Effector memory CD8-positive, alpha-beta T cell (primary cell): ENCODE measurements at places on chromosomes 11 and 22.
A peak's percentile ranks its signal among the peaks of the same experiment; 100 is the strongest.

DNA sequence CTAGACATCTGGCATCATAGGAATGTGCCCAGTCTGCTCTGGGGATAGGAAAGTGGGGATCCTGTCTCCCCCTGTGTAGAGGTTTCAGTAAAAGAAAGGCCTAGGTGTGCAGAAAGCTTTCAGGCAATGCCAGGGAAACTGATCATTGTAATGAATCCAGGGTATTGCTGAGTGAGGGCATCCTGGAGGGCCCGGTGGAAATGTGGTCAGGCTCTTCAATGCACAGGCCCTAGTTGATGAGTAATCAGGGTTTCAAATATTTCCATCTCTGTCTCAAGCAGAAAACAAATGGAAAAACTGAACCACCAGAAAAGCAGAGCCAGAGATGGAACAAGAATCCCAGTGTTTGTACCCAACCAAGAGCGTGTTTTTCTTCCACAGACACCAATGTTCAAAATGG, 2.0 kb downstream of the CD3E start:
- H3K27ac ChIP-seq = peak overlapping the region; percentile 97
- no peaks in the 10 kb centered on the region for H3K27me3 ChIP-seq
- no peak for DNase-seq
- peaks cover 60% of the 10 kb centered on the region for H3K4me1 ChIP-seq
- peaks cover 54% of the 10 kb centered on the region for H3K36me3 ChIP-seq

DNA sequence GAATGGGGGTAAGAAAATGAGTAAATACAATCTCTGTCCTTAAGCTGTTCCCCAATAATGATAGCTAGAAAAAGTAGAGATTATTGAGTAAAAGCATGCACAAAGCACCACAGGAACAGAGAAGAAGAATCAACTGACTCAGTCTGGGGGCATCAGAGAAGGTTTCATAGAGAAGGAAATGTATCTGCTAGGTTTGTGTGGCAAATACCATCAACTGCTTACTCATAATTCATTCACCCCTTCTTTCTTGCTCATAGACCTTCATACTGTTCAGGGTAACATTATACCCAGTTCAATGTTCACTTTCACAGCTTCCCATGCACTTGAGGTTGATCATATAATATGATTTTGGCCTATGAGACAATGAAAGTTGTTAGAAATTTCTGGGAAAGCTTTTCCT, 85.2 kb upstream of the SCUBE2 start:
- no peak overlapping the region for H3K27ac ChIP-seq
- no peaks in the 10 kb centered on the region for H3K4me1 ChIP-seq

DNA sequence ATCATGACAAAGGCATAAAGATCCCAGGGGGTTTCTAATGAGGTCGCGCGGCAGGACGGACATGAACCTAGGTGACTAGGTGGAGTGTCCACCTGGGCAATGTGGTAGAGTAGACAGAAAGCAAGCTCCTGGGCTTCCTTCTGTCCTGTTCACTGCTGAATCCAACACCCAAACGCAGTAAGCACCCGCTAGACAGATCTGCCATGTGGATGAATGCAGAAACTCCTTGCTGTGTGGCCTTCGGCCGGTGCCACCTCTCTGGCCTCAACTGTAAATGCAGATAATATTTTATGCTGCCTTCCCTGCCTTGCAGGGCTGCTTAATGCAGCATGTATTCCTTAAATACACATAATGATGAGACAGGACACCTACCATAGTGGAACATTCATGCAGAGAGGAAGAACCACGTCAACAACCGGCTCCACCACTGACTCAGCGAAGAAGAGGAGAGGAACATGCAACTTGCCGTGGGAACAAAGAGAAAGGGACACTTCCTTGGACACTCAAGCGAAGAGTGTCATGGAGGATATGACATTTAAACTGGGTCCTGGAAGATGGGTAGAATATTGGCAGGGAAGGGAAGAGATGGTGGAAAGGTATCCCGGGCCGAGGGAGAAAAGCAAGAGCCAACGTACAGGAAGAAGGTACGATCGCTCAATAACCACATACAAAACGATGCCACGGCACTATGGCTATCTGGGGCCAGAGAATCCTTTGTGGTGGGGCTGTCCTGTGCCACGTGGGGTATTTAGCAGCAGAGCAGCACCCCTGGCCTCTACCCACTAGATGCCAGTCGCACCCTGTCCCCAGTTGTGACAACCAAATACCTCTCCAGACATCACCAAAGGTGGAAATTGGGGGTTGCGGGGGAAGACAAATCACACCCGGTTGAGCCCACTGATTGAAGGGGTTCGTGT, 30.8 kb downstream of the MYH9 start:
- H3K27ac ChIP-seq = peak overlapping the region; percentile 98
- H3K36me3 ChIP-seq = peaks cover 89% of the 10 kb centered on the region
- DNase-seq = peak; percentile 66
- peak overlapping the region; percentile 82 for H3K4me3 ChIP-seq

DNA sequence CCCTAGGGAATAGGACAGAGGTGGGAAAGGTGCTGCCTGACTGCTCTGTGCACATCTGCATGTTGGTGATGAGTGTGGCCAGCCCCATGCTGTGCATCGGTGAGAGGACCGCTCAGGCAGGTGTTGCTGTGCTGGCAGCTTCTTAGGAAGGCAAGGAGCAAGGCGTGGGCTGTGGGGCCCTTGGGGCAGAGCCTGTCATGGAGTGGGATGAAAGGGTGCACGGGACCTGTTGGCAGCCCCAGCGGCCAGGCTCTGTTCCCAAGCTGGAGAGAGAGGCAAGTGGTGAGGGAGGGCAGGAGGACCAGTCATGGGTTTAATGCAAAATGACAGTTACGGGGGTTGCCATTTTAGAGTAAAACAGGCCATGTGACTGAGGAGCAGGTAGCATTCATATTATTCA, 78.3 kb downstream of the ZBTB16 start:
- no peak for DNase-seq
- H3K4me1 ChIP-seq = peaks cover 54% of the 10 kb centered on the region
- no peaks in the 10 kb centered on the region for H3K27me3 ChIP-seq
- peak overlapping the region; percentile 90 for H3K27ac ChIP-seq
- H3K4me3 ChIP-seq = peak overlapping the region; percentile 59
- H3K36me3 ChIP-seq = peaks cover 12% of the 10 kb centered on the region

- H3K4me1 ChIP-seq = peaks cover 4% of the 10 kb centered on the region
- no peak overlapping the region for H3K27ac ChIP-seq
- H3K4me3 ChIP-seq = no peak overlapping the region
- H3K36me3 ChIP-seq = peaks cover 90% of the 10 kb centered on the region
Measured at GRCh38 chr11:64196626-64197025, 9.9 kb upstream of the FERMT3 start.

GRCh38 chr22:31343235-31344191, 2.6 kb downstream of the PATZ1 start:
- no peak for DNase-seq
- H3K36me3 ChIP-seq = peaks cover 45% of the 10 kb centered on the region
- H3K27me3 ChIP-seq = no peaks in the 10 kb centered on the region
- H3K27ac ChIP-seq = peak overlapping the region; percentile 91
- H3K4me1 ChIP-seq = peaks cover 67% of the 10 kb centered on the region

DNA sequence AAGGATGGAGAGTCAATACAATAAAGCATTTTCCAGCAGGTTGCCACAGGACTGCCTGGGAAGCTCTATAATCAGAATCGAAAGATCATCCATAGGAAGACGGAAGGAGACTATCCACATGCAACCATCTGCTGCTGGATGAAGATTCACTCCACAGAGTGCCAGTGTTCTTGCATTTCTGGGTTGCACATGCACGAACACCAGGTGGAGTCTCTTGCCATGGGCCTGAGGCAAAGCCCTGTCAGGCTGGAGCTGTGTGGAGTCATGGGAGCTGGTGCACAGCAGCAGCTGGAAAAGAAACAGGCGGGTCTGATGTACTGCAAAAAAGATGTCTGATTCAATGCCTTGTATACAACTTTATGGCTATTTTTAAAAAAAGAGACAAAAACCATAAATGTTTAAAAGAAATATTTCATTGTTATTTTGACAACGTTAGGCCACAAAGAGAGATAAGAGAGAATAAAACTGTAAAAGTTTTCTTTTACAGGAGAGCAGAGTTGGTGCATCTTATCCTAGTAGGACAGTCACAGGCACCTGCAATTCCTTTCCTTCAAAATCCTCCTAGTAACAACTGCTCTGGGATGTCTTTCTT, 12.9 kb upstream of the FAT3 start:
- H3K4me1 ChIP-seq = no peaks in the 10 kb centered on the region
- no peak overlapping the region for H3K27ac ChIP-seq
- no peaks in the 10 kb centered on the region for H3K27me3 ChIP-seq
- DNase-seq = no peak

DNA sequence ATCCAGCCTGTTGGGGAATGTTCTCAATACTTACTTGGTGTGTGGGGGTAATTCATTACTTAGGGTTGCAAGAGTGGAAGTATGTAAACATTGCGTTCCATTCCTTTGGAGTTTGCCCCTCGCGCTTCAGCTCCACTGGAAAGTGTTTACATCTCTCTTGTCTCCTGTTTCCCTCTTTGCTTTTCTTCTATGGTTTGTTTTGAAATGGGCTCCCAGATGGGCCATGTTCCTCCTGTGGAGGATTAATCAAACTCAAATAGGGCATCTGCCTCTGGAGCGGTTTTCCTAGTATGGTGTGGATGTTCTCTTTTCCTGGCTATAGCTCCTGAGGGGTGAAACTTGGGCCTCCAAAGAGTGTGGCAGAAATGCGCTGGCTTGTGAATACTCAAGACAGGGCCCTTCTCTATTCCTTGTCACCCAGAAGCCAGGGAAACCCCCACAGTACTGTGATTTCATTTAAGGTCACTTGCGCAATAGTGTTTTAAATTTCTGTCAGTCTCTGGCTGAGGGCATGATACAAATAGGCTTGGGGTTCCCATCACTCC, 51.9 kb downstream of the CD44 start:
- no peak for DNase-seq
- H3K27ac ChIP-seq = peak overlapping the region; percentile 67
- peaks cover 100% of the 10 kb centered on the region for H3K36me3 ChIP-seq

DNA sequence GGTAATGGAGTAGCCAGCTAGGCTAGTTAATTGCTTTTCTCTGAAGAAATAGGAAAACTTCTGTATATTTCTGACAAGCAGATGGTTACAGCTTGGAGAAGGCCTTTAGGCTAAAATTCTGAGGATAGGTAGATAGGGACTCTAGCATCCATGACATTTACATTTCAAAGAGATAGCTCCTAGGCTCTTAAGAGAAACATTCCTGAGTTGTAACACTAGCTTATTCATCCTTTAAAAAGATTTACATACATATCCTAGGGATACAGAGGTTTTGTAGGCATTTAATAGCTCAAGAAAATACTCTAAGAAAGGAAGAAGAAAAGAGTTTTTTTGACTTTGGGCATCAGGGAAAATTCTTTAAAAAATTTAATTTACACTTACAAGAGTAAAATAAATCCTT, 130.9 kb upstream of the CCDC179 start:
- no peaks in the 10 kb centered on the region for H3K4me1 ChIP-seq
- DNase-seq = no peak
- H3K4me3 ChIP-seq = no peak overlapping the region
- H3K36me3 ChIP-seq = no peaks in the 10 kb centered on the region
- H3K27ac ChIP-seq = no peak overlapping the region
- H3K27me3 ChIP-seq = no peaks in the 10 kb centered on the region

DNA sequence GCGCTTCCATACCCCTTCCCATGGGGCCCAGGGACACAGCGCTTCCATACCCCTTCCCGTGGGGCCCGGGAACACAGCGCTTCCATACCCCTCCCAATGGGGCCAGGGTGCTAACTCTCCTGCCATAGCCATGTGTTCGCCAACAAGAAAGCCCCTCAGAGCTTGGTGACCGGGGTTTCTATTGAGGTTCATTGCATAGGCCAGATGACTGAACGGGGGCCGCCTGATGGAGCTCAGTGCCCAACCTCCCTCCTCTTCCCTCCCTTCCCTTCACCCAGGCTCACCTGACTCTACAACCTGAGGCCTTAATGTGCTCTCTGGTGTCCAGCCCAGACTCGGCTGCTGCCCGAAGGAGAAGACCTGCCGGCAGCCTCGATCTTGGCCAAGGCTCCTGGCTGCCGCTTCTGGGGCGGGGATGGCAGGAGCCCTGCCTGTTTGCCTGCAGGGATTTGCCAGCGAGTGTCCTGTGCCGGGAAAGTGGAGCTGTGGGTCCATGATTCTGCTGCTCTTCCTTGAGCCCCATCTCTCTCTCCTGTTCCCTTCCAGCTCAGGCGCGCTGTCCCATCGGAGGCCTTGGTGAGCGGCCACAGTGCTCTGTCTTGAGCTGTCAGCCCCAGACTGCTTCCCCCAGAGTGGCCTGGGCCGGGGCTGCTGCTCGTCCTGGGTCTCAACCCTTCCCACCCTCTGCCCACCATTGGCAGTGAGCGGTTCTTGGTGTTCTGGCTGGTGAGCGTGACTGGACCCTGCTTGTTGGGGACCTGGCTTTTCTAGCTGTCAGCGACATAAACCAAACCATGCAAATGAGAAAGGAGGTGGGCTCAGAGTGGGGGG, 267.0 kb downstream of the TBC1D22A start:
- H3K4me3 ChIP-seq = no peak overlapping the region
- peak overlapping the region; percentile 6 for H3K27ac ChIP-seq
- DNase-seq = no peak
- H3K4me1 ChIP-seq = peaks cover 9% of the 10 kb centered on the region
- no peaks in the 10 kb centered on the region for H3K27me3 ChIP-seq

DNA sequence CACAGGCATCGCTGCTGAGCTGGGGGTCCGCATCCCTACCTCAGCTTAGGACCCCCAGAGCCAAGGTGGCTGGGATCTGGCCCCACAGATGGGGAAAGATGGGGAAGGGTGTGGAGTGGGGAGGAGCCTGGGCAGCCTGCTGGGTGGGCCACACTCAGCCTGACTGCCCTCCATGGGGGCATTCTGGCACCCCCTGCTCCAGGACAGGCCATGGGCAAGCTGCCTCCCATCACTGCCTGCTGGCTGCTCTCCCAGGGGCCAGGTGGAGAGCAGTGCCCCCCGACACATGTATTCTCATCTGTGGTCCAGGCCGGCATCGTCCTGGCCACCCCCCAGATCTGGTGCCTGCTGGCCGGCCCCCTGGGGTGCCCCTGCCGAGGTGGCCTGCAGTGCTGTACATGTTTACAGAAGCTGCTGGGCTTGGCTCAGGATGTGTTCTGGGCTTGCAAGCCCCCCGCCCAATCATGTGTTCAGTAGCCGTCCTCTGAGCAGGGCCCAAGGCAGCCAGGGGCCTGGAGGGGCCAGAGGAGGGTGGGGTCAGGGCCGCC, 7.8 kb upstream of the MYRF start:
- H3K27me3 ChIP-seq = peaks cover 6% of the 10 kb centered on the region
- H3K4me1 ChIP-seq = no peaks in the 10 kb centered on the region
- no peak overlapping the region for H3K4me3 ChIP-seq
- H3K36me3 ChIP-seq = no peaks in the 10 kb centered on the region

- peaks cover 35% of the 10 kb centered on the region for H3K36me3 ChIP-seq
- no peaks in the 10 kb centered on the region for H3K27me3 ChIP-seq
- peaks cover 32% of the 10 kb centered on the region for H3K4me1 ChIP-seq
- H3K27ac ChIP-seq = peak overlapping the region; percentile 79
- peak overlapping the region; percentile 87 for H3K4me3 ChIP-seq
Measured at GRCh38 chr22:30288419-30289140, 725 bp downstream of the CASTOR1 start.
